KG1 (cell line): ENCODE measurements at places on chromosomes 5 and 9.

- no peak for DNase-seq
Measured at GRCh38 chr5:125463466-125464092, 717.1 kb upstream of the ZNF608 start.

DNA sequence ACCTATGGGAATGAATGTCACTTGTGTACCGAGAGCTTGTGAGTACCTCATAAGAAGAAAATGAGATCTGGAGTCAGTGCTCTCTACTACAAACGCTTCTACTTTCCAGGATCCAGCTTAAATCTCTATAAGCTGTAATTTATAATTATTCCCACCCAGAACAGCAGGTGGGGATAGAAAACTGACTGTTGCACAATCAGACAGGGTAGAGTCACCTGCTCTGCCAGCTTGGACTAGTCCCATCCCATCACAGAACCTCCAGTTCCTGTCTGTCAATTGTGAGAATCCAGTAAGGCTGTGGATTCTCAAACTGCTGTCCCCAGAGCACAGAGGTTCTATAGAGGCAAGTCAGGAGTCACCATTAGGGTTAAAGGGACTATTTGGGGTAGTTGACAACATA, 2.0 kb downstream of the SPINK7 start:
- no peak for DNase-seq

GRCh38 chr9:98210435-98210834, 18.0 kb upstream of the CORO2A start:
- no peak for DNase-seq

GRCh38 chr5:57902095-57902494, 419.5 kb upstream of the ACTBL2 start:
- DNase-seq = no peak

- DNase-seq = no peak
Measured at GRCh38 chr9:134899818-134900217, 17.9 kb downstream of the FCN1 start.

- DNase-seq = no peak
Measured at GRCh38 chr5:143145243-143146160, 258.0 kb downstream of the NR3C1 start.

GRCh38 chr9:127118597-127119319, 3.7 kb downstream of the ANGPTL2 start:
- DNase-seq = no peak

GRCh38 chr9:107620236-107620635, 130.7 kb upstream of the KLF4 start:
- DNase-seq = no peak

GRCh38 chr5:178627259-178627598, 379 bp upstream of the CLK4 start:
- no peak for DNase-seq

DNA sequence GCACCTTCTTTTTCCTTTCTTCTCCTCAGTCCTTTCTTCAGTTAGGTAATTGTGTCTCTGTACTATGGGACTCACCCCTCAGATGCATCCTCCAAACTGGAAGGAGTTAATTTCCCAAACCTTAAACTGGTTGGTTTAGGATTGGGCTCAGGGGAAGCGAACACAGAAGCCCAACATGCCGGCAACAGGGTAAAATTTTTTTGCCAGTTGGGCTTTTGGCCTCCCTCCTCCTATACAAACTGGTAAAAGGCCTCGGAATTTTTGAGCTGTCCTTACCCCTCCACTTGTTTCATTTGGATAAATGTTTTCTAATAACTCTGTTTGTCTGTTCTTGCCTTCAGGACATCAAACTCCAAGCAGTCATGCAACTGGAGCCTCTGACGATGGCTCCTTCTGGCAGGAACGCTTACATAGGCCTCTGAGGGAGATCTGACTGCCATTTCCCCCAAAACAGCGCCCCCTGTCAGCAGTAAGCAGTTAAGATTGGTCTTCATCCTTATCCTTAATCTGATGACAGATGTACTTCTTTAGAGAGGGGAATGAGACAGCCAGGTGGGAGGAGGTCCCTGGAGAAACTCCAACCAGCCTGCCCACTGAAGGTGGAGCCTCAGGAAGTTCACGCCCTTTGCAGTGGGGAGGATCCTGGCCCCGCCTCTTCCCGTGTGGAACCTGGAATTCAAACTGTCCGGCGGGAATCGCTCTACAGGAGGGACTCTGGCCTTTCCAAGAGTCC, 57.8 kb upstream of the SPINK5 start:
- DNase-seq = no peak

DNA sequence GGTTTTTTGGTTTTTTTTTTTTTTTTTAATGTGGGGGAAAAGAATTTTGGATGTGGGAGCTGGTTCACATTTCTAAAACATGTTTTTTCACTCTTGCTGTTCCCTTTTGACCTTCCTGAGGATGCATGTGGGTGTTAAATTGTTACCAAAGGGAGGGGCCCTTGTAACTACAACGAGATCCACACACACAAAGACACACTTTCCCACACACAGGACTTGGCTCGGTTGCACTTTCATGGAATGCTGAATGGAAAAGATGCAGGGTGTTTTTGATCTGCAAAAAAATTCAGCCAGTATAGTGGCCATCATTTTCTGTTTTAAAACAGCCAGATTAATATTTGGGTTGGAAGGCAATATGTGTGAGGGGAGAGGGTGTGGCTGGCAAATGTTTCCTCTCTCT, 576.9 kb downstream of the EBF1 start:
- no peak for DNase-seq

GRCh38 chr5:40402007-40402364, 277.7 kb upstream of the PTGER4 start:
- DNase-seq = no peak

- no peak for DNase-seq
Measured at GRCh38 chr9:33289936-33290246, 425 bp upstream of the NFX1 start.

GRCh38 chr9:97567182-97567893, 65.8 kb downstream of the TSTD2 start:
- no peak for DNase-seq

- DNase-seq = no peak
Measured at GRCh38 chr9:99360026-99360425, 137.9 kb downstream of the SEC61B start.

DNA sequence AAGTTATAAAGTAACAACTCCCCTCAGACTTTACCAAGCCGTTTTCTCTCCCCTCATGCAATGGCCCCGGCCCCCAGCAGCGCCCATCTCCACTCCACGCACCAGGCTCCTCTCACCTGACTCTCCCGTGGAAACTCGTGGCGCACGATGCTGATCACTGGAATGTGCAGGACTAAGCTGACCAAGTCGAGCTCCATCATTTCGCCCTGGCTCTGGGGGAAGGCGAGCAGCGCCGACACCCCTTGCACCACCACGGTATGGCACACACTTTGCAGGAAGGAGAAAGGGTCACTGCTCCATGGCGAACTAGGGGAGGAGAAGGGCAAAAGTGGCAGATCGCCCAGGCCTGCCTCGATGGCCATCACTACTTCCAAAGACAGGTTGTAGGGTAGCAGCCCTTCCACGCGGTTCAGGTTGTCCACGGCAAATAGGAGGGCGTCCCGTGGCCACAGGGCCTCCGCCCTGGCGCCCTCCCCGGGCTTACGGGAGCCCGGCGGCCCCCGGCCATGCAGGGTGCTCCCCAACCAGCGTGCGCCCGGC, 1.2 kb downstream of the GRIN3A start:
- DNase-seq = no peak

DNA sequence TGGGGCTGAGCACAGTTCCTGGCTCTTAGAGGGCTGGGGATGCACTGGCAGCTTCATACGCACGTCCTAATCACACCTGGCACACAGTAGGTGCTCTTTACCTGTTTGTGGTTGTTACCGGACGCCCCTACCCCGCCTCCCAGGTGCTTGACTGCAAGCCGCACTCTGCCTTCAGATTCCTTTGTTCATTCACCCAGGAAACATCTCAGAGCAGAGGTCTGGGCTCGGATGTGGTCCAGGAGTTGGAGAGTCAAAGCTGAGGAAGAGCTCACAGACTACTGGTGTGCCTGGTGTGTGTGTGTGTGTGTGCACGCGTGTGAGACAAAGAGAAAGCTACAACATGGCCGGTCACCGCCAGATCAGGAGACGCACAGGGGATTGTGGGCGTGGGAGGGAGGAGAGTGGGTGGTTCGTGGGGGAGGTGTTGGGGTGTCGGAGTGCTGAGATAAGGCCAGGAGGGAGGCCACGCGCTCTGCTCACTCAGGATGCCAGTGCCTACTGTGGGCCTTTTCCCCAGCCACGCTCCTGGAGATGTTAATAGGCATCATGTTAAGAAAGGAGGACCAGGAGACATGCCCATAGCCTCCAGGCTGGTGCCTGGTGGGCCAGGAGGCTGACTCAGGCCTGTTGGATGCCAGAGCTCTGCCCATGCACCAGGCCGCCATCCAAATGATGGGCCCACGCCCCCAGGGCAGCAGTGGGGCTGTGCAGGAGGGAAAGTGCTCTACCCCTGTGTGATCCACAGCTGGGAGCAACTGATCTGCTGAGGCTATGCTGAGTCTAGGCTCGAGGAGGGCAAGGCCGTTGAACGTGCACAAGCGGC, 39.9 kb downstream of the CRB2 start:
- no peak for DNase-seq

DNA sequence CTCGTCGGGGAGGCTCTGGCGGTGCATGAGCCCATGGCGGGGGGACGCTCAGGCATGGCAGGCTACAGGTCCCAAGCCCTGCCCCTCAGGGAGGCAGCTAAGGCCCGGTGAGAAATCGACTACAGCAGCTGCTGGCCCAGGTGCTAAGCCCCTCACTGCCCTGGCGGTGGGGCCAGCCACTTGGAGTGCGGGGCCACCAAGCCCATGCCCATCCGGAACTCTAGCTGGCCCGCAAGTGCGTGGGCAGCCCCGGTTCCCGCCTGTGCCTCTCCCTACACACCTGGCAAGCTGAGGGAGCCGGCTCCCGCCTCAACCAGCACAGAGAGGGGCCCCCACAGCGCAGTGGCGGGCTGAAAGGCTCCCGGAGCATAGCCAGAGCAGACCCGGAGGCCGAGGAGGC, 1896.9 kb upstream of the CDH6 start:
- DNase-seq = no peak

- DNase-seq = no peak
Measured at GRCh38 chr9:123893831-123894460, 36.0 kb downstream of the DENND1A start.

- DNase-seq = no peak
Measured at GRCh38 chr5:107593009-107593408, 77.7 kb downstream of the EFNA5 start.

DNA sequence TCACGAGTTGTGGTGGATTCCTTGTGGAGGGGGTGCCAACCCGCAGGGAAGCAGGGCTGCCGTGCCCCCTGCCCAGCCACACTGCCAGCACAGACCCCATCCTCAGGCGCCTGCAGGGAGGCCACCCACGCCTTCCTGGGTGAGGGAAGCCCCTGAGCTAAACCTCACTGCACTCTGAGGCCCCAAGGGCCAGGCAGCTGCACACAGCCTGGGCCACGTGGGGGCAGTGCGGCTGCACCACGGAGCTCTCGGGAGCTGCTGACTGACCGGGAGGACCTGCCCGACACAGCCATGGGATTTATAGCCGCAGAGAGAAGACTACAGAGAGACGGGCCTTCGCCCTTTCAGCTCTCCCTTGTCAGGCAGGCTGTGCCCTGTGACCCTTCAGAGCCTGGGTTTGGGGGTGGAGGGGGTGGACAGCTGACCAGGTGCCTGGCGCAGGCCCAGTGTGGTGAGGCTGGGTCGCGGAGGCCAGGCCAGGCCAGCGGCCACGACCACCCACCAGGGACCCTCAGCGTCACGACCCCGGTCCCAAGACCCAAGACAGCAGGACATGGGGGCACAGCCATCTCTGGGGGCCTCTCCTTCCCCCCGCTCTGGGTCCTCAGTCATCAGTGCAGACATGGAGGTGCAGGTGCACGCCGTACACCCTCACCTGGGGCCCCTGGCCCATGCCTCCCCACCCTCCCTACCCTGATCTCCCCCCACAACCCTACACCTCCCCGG, 4.3 kb upstream of the AHRR start:
- DNase-seq = no peak

DNA sequence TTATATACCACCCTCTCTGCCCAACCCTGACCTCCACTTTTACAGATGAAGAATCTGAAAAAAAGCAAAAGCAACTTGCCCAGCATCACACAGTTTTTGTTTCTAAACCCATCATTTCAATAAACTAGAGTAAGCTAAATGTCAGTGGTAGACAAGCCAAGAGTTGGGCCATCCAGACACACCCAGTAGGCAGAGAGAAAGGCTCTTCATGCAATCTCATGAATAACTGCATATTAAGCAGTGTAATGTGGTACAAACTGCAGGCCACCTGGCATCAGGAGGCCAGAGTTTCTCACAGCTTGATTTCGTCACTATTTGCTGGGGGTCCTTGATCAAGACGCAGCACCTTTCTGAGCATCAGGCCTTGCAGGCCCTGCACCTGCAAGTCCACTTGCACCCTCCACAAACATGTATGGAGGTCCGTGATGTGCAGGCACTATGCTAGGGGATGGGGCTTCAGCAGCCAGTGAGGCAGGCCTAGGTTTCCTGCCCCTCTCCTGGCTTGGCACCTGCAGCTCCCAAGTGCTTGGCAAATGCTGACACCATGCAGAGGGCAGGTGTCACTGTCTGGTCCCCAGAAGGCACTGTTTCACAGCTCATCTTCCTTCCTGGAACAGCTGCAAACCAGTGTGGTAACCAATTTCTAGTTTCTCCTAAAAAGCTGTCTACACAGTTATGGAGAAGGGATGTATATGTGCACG, 29.8 kb downstream of the ADAM19 start:
- no peak for DNase-seq

DNA sequence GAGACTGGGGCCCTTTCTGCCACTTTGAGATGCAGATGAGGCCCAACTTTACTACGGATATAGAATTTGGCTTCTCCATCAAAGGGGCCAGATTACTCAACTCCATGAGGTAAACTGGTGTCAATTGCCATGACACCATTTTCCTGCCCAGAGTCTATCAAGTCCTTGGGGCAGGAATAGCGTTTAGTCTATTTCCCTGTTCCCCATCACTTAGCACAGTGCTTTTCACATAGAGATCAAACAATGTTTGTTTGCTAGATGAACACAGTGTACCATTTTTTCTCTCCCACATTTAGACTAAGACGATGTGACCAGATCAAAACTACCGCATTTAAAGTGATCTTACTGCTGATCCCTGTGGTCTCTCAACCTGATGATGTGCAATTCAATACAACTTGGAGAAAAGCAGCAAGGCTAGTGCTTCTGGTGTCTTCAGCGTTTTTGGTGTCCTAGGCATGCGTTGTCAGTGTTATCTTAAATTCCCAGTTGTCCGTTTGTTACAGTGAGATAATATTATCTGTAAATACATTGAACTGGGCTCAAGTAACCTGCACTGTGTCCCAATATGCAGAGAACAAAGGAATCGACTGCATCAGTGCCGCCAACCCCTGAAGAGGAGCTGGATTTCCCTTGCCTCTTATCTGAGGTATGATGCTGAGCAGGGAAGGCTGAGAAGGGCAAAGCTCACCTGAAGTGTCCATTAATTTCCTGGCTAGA, 446.2 kb downstream of the PLK2 start:
- DNase-seq = no peak

- DNase-seq = no peak
Measured at GRCh38 chr5:38807570-38808483, 38.0 kb upstream of the OSMR start.

GRCh38 chr5:142924135-142924883, 154.1 kb downstream of the ARHGAP26 start:
- DNase-seq = no peak
